ENCODE measurements at places on chromosomes 2 and 18. TPM values are rescaled to one million over a fixed set of nuclear protein-coding genes. Genes with fewer than 3 reads are reported as not detected.

- no peak for DNase-seq
These were observed 57.0 kb downstream of the TTC32 start for GRCh38 chr2:19844750-19845149.

- DNase-seq: no peak
These were observed 91.0 kb downstream of the TMEM185B start for GRCh38 chr2:120132190-120132589.

- no peak for DNase-seq
These were observed 33.9 kb downstream of the MAP3K20 start for GRCh38 chr2:173109253-173110188.

Gene FAM237A
- not detected for total RNA-seq

GRCh38 chr2:240704651-240705050 is 13.0 kb downstream of the AQP12A start:
- no peak for DNase-seq

GRCh38 chr2:12087175-12087574 is 340.7 kb downstream of the LPIN1 start:
- DNase-seq: no peak
